ENCODE measurements at places on chromosomes 7 and 10.

GRCh38 chr7:100687751-100688300 lies 6.2 kb downstream of the GIGYF1 start:
- no peak for DNase-seq

DNA sequence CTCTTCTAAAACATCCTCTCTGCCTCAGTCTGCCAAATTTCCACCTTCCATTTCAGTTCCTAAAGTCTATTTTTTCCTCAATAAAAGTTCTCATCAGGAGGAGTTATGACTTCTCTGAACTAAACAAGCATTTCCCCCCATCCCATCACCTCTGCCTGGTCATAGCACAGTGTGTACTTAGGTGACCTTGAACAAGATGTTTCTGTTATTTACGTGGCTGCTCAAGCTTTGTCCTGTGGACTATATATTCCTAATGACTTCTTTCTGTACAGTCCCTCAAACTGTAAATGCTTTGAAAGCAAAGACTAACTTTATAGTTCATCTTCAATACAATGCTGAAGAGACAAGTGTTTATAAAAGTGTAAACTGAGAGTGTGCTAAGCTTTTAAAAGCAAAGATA lies 166.9 kb downstream of the CPEB3 start:
- DNase-seq = no peak

DNA sequence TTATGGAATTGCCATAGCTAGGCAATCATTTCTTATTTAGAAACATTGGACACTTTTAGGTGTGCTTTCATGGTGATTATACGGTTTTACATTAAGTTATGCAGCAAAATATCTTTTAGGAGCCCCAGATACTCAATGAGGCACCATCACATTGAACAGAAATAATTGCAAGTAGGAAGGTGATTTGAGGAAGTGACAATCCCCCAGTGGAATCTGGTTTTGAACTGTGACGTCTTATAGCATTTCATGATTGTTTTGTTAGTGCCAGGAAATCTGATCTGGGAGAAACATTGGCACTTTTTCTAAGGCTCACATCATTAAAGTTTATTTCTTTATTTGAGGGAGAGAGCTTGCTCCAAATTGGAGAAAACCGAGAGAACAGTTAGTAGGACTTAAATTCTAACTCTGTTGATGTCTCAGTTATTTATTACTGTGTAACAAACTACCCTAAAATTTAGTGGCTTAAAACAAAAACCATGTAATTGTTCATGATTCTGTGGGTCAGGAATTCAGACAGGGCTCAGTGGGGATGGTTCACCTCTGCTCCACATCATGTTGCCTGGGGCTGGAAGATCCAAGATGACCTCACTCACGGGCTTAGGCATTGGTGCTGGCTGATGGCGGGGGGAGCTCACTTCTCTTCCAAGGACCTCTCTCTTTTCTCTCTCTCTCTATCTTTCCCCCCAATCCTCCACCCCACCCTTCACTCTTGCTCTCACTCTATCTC lies 78.2 kb upstream of the STEAP1B start:
- DNase-seq = no peak

GRCh38 chr10:27998178-27998953 lies 513 bp downstream of the ODAD2 start:
- peak; percentile 31 for DNase-seq

DNA sequence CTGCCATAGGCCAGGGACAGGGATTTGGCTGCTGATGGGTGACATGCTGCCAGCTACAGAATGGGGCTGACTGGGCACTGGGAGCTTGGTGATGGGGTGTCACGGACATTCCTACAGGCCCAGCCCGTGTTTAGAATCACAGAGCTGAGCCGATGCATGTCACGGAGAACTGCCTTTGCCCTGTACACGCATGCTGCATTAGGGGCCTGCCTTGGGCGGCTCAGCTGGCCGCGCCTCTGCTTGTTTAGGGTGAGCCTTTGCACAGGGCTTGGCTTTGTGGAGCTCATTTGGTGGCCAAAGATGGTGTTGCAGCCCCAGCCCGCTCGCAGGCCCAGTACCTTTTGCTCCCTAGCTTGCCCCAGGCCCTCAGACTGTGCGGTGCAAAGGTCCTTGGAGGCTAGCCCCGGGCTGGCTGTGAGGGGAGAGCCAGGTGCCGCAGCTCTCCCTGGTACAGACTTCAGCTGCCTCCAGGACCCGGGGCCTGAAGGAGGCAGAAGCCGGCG lies 108.4 kb upstream of the BTBD16 start:
- DNase-seq = no peak

DNA sequence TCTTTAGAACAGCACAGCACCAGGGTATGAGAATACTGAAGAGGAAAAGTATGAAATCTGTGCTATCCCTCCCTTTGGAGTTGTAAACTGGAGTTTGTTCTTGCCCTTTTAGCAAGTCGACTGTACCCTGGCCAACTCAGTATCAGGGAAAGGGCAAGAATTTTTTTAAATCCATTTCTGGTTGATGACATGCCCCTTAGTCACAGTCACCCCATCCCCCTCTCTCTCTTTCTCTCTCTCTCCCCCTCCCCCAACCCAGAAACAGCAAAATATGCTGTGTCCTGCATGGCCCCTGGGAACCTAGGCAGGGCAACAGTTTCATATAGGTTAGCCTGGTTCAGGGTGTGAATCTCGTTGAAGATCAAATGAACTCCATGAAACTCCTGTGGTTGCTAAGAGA lies 177.7 kb upstream of the ADO start:
- DNase-seq = no peak

DNA sequence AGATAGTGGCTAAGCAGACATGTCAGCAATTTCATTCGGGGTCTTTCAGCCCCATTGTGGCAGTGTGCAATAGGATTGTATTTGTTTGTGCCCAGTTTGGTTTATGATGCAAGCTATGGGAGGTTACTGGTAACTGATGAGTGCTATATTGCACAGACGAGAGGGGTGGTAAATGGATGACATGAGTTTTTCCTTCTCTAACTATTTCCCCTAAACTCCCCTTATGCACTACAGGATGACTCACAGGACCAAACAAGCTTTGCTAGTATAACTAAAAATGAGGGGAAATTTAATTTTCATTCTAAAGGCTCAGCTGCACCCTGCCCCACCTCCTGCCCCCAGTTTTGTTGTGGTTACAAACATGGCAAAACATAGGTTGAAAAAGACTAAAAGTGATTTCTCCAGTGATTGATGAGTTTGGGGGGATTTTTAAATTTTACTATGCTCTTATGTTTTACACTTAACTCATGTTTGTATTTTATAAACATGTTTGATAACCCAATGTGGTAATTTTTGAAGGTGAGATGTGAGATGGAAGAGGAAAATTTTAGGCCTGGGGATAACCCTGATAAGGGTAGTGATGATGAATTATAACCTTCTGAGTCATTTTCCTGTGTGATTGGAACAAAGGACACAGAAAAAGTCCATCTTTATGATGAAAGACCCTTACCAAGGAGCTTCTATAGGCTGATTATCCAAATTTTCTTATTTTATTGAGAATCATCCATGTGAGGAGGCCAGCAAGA lies 60.8 kb upstream of the NAMPT start:
- DNase-seq = peak; percentile 84

DNA sequence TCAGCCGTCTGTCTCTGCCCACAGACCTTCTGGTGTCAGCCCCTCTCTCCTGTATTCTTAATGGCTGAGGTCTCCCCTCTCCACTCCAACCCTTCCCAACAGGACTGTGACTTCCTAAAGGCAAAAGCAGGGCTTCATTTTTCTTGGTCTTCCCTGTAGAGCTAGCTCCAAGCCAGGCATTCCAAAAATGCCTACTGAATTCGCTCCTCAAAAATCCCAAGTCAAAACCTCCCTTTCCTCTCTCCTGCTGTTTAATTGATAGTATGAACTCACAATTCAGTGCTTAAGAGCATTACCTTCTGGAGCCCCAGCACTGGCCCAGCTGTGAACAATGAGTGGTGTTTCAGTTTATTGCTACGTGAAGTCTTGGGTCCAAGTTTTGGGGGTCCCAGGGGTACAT lies 628.4 kb downstream of the PARD3 start:
- DNase-seq = no peak

DNA sequence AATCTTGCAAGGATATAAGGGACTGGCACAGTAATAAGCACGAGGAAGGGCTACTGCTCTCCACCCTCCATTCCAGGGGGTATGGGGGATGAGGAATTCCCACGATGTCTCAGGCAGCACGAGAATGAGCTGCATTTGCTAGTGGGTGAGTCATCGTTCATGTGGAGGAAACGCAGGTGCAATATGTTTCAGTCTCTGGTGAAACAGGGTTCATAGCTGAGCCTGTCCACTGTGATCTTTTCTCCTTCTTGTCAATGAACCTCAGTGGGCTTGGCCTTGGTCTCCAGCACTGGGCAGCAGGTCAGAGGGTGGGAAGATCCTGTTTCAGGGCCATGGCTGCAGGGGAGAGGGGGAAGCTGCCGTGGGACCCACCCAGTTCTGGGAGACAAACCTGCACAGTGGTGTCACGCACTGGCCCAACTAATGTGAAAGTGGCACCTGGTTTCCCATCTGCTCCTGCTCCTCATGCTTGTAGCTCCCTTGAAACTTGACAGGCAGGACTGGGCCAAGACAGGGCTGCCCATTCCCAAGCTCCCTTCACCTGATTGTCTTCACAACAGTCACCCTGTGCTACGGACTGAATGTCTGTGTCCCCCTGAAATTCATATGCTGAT lies 181.9 kb downstream of the USP6NL start:
- no peak for DNase-seq

DNA sequence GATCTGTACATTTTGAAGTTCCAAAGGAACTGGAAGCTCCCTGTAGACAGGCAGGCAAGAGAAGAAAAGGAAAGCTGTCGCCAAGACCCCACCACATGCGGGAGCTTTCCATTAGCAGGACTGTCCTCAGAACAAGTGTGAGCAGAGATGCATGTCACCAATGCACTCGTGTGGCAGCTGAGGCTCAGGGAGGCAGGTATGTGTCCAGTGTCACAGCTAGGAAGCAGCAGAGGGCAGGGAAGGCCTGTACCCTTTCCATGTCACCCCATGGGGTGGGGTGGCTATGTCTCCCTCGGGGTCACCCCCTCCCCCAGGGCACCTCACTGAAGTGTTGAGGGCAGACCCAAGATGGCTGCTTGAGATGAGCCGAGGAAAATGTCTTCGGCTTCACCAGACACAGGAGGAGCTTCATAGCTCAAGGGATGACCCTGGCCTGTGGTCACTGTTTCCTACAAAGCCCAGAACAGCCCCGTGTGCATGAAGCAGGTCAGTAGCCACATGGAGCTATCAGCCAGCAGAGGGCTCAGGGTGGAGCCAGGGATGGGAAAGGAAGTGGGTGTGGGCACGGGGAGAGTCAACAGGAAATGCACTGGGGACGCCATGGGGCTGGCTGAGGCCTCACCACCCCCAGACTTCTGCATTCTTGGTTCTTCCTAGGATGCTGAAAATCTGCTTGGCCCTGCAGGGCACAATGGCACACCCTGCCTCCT lies 96.6 kb downstream of the FAM53B start:
- peak; percentile 74 for DNase-seq

DNA sequence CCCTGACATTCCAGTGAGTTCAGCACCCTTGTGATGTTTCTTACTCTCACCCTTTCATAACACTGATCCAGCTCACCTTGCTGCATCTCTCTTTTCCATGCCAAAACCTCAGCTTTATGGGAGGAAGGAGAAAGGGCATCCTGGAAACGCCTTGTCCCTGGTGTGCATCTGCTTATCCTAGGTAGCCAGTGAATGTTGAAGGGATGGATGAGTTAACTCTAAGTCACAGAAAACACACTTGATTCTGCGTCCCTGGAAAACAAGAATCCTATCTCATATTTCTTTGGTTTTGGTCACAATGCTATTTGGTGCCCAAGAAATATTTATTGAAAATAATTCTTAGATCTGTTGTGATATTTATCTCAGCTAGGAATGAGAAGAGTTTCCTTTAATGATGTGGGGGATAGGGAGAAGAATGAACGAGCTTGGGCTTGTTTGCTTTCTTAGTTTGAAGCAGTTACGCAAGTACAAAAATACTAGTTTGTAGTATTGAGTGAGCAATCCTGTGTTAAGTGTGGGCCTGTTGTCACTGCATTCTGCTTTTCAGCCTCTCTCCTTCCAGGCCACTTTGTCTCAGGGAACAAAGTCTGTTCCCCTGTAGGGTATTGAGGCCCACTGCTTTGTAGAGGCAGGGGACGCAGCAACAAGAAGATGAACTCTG lies 126.5 kb downstream of the ARID5B start:
- DNase-seq = no peak

- DNase-seq = no peak
These were observed 133.6 kb upstream of the JCAD start for GRCh38 chr10:30192846-30193608.

DNA sequence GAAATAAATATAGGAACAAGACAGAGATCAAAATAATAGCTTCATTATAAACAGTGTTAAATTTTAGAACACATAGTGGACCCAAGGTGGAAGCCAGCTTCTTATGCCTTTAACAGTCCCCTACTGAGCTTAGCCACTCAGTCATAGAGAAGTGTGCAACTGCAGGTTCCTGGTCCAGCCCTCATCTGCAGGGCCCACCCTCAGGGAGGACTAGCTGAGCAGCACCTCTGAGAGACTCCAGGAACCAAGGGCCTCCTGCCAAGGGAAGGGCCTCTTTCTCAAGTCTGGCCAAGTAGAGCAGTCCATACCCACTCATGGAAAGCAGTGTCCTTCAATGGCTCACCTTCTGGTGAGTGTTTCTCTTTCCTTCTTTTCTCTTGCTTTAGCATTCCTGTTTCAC lies 173.7 kb upstream of the PRPS1L1 start:
- DNase-seq = no peak

DNA sequence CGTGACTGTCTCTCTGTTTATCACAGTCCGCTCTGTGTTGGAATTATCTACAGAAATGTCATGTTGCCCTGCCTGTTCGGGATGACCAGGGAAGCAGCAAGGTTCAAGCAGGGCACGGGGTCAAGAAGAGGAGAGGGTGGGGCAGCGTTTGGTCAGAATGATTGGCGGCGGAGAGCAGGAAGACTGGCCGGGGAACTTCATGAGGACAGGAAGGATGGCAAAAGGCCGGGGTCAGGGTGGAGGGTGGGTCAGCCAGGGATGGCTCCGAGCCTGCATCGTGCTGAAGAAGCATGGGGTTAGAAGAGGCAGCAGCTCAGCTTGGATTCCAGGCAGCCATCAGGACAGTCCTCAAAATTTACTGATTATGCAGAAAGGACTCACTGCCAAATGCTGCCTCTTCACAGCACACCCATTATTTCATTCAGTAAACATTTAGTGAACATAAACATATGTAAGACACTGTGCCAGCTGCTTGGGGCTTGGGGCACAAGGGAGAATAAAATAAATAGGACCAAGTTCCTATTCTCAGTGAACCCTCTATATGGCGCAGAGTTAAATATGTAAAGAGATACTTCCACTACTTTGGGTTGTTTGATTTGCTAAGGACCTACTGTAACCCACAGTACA lies 42.8 kb downstream of the WNT2 start:
- DNase-seq = no peak

DNA sequence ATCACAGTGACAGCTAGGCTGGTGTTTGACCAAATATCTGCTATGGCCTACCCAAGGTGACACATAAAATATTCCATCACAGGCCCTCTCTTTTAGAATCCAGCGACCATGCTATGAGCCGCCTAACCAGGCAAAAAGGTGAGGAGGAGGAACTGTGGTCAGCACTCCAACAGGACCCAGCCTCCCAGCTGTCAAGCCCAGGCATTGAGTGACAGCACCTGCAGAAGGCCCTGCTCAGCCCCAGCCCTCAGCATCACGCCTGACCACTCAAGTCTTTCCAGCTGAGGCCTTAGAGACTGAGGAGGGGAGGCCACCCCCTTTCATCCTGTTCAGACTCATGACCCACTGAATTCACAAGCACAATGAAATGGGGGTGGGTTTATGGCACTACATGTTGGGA lies 43.0 kb downstream of the CXCL12 start:
- no peak for DNase-seq

GRCh38 chr10:73998929-73999691 lies 1.2 kb downstream of the VCL start:
- no peak for DNase-seq
